ENCODE measurements at places on chromosomes 1 and 21.

GRCh38 chr1:3322450-3323020 is 131.9 kb upstream of the ARHGEF16 start:
- no peak for DNase-seq

DNA sequence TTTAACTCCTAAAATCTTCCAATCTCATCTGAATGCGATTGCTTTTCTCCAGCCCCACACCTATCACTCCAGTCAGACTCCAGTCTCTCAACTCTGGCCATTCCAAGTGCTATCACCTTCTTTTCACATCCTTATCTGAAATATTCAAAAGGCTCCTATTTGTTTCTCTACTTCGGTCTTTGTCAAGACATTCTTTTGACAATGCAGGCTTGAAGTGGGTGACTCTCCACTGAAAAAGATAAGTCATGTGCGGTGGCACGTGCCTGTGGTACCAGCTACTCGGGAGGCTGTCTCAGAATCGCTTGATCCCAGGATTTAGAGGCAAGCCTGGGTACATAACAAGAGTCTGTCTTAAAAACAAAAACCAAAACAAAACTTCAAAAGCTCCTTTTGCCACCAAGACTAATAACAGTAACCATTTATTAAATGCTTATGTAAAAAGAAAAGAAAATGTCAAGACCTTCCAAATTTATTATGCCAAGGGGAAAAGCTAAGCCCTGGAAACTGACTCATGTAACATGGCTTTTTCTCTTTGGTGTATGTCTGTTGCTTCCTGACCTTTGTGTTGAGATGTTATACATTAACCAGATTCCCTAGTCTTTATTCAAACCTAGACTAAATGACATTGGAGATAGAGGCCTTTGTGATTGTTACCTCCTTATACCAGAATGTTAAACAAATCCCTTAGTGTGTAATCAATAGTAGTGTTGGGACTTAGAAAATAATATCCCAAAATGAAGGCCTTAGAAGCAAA is 3.6 kb downstream of the ALG14 start:
- DNase-seq = no peak

DNA sequence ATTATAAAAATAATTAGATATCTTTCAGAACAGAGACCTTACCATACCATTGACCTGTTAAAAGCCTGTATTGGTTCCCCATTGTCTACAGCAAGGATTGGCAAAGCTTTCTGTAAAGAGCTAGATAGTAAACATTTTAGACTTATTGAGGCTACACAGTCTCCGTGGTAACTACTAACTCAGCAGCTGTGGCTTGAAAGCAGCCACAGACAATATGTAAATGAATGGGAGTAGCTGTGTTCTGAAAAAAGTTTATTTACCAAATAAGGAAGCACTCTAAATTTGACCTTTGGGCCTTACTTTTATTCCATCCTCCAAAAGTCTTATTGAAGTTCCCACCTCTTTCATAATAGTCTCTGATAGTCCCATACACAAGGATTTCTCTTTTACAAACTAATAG is 39.7 kb downstream of the NUP210L start:
- no peak for DNase-seq

DNA sequence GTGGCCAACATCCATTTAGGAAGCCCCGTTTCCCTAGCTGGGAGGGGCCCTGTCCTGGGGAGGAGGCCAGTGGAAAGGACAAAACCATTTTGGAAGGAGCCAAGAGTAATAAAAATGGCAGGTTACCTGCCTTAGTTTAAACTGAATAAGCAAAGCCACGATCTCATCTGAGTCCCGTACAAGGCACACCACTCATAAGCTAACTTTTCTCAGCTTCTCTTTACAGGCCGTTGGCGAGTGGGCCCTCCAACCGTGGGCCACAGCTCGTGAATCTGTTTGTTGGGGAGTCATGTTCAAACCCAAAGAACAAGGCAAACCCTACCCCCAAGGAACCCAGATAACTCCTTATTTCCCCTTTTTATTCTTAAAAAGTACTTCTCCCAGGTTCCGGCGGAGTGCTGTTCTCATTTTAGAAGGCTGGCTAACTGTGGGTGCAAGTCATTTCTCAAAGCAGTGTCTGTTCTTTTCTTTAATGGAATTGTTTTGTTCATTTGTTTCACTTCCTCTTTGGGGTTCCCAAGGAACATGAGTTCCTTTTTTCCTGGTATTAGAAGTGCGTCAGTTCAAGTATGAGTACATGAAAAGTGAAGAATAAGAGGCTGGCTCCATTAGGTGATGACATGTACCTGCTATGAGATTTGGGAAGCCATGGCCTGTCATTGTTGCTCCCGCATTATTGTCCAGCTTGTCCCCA is 89.0 kb downstream of the PSMG1 start:
- no peak for DNase-seq

DNA sequence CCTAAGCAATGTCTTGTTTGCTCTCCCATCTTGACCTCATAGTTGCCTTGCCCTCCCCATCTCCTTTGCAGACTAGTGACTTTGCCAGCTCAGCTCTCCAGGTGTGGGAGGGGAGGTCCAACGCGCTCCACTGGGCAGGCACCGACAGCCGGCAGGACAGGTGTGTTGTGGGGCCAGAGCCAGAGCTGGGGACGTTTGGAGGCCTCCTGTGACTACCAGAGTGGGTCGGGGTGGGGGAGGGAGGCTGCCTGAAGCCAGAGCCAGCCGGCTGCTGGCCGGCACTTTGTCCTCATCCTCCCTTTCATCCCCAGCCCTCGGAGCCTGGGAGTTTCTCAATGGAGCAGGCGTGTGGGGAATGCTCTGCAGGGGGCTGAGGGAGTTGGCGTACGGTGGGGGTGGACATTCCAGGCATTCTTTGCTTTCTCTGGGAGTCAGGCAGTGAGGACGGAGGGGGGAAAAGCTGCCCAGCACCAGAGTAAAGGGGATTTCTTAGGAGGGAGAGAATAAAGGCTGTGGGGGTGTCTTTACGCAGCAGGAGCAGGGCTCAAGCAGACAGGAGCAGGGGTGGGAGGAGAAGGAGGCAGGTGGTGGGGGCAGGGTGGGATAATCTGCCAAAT is 20.2 kb downstream of the NUAK2 start:
- DNase-seq = peak; percentile 79

DNA sequence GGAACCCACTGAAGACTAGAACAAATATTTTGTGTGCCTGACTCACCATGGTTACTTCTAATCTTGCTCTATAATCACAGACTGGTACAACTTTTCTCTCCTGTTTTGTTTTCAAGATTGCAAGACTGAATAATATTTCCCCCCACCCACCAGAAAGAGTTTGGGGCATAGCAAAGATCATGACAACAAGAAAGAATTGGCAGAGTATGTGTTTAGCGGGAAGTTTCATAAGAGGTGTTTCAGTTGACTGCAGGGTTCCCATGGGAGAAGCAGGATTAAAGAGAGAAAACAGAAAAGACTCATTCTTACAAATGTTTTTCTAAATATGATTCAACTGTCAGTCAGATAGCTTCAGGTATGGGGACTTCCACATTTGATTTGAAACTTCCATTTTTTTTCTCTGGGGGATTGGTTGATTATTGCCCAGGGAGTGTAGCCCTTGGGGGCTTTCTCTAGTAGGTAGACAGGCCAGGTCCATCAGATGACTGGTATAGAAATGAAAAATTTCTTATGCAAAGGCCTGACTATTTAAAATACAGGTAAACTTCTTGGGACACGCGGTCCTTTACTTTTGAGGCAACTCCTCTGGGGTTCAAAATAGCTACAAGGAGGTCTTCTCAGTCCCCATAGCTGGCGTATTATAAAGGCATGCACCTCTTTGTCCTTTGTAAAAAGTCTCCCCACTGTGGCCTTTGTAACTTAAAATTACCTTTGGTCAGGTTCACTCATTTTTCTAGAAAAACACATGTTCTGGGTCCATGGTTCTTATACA is 13.9 kb downstream of the OR14I1 start:
- DNase-seq = no peak

DNA sequence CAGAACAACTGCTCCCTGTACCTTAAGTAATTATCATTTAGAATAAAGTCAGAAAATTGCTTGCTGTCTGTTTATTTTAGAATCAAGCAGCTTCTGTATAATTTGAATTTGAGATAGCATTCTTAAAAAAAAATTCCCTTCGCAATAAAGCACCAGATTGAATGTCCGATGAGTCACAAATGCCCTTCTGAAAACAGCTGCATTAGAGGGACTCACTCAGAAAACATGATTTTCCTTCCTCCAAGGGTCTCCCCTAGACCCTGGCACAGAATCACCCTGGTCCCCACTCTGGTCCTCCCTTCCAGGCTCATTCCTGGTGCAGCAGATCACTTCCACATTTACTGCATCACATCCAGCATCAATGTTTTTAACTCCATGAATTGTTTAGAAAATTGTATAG is 471.1 kb upstream of the VAMP3 start:
- no peak for DNase-seq

DNA sequence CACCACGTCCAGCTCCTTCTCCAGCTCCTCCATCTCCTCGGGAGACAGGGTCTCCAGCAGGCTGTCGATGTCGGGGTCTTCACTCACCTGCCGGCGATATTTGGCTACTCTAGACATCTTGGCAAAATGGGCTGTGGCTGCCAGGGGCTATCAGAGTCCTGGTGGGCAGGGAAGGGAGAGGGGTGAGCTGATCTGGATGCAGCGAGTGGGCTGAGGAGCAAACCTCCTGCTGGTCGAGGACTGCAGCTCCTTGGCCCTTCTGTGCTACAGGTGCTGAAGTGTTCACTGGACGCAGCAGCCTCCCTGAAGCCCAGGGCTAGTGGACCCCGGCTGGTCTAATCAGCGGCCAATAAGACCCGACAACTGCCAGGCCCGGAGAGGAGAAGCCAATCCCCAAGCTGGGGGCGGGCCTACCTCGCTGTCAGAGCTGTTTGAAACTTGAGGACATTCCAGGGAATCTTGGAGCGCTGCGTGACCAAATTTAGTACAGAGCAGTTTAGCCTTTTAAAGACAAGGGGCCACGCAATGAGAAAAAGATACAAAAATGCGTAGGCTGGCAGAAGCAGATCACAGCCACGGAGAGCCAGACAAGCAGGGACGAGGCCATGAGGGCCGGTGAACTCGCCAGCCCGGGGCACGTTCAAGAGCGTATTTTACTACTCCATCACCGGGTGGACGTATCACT is at the start of gene LMOD1:
Gene LMOD1, minus strand, starts transcription at position 325 of the 685 bp plus-strand sequence. Its CDS starts 208 bp downstream, at position 117.
- peak; percentile 28 for DNase-seq

DNA sequence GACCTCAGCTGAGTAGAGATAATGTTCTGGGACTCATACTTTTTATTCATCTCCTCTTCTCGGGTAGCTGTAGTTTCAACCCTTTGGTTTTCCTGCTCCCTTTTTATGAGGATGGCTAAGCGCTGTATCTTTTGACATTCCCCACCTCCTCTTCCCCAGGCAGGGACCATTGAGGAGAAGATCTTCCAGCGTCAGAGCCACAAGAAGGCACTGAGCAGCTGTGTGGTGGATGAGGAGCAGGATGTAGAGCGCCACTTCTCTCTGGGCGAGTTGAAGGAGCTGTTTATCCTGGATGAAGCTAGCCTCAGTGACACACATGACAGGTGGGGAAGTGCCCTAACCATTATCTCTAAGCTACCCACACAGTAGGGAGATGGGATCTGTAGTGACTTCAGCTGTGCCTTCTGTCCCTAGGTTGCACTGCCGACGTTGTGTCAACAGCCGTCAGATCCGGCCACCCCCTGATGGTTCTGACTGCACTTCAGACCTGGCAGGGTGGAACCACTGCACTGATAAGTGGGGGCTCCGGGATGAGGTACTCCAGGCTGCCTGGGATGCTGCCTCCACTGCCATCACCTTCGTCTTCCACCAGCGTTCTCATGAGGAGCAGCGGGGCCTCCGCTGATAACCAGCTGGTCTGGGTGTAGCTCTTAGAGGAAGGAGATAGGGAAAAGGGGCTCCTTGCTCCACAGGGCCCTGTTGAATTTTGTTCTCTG is 25.6 kb downstream of the LRRC41 start:
- no peak for DNase-seq

DNA sequence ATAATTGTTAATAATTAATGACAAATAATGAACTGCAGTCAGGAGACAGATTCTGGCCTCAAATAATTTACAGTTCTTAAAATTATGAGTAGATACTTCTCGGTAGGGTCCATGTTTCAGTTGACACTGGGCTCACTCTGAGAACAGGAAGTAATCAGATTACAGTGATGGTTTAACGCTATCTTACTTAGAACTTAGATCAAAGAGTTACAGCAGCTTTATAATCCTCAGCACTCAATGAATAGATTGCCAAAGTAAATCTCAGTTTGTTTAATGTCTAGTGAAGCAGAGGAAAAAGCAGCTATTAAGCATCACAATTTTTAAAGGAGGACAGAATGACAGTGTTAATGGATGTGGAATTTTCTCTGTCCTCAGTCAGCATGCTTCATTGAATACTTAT is 79.6 kb downstream of the PDE4B start:
- DNase-seq = no peak

- DNase-seq = peak; percentile 62
These were observed 157.6 kb downstream of the PGBD5 start for GRCh38 chr1:230268371-230269170.

DNA sequence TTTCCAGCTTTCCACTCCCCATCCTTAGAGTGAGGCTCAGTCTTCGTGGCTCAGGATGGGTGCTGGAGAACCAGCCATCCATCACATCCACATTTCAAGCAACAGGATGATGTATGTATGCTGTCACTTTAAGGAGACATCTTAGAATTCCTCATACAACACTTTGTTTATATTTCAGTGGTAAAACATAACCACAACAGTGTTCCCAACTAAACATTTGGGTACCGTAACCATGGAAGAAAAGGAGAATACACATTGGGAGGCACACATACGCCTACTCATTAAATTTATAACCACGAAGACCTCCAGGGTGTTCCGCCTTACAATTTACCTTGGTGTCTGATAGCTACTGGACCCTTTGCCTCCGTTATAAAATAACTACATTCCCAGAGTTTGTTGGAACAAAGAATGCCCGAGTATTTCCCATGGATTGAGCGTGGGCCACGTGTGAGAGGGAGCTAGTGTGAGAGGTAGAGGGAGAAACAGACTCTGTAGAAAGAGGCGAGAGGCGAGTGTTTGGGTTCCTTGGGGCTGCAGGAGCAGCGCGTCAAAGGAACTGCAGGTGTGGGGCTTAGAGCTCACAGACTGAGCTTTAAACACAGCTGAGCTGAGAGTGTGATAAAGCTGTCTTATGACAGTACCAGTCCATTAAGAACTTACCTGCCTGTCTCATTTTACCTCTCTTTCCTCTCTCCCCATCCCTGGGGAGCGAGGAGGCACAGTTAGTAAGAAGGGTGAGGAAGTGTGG is 111.5 kb upstream of the USP24 start:
- no peak for DNase-seq

- no peak for DNase-seq
These were observed 41.2 kb downstream of the UBE2G2 start for GRCh38 chr21:44760376-44760775.

- DNase-seq = no peak
These were observed 413.9 kb upstream of the LYPLAL1 start for GRCh38 chr1:218759795-218760194.

- peak; percentile 81 for DNase-seq
These were observed 8.6 kb upstream of the CALML6 start for GRCh38 chr1:1906185-1907097.

DNA sequence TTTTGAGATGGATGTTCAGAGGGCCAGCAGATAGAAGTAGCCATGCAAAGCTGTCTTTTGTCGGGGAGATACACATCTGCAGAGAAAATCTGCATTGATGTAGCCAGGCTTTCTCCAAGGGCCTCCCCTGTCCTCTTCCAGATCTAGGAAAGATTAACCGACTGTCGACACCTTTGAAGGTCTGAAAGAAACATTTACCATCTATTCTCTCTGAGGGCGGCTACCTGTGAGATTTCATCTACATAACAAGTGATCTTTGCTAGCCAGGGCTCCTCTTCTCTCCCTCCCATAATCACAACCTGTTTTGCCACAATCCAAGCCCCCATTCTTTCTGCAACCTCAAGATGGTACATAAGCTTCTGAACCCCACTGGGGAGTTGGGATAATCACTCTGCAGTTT is 193.6 kb downstream of the RGS7 start:
- no peak for DNase-seq
